Mammary microvascular endothelial cell (primary cell): ENCODE measurements at places on chromosomes 11 and 22. TPM values are rescaled to one million over a fixed set of nuclear protein-coding genes. Genes with fewer than 3 reads are reported as not detected.

OR8K3 gene
- total RNA-seq: not detected in 2 replicates

ATF4 gene
- total RNA-seq: 241 and 253 TPM in 2 replicates

RAB36 gene
- total RNA-seq: 0.73 and 1.3 TPM in 2 replicates

DBX1 gene
- total RNA-seq: not detected in 2 replicates

NAA40 gene
- 11.7 and 14.8 TPM in 2 replicates for total RNA-seq

VPREB1 gene
- not detected in 2 replicates for total RNA-seq

LDLRAD3 gene
- total RNA-seq: 14.1 and 15.8 TPM in 2 replicates

MRGPRF gene
- 0.07 TPM in 1 of 2 replicates, not detected in the other for total RNA-seq

SOX10 gene
- not detected in 2 replicates for total RNA-seq

CRKL gene
- 38.0 and 43.0 TPM in 2 replicates for total RNA-seq

FXYD6 gene
- 0.30 TPM in 1 of 2 replicates, not detected in the other for total RNA-seq

NCAPH2 gene
- total RNA-seq: 63.0 and 70.5 TPM in 2 replicates

MMP13 gene
- total RNA-seq: not detected in 2 replicates

TENM4 gene
- total RNA-seq: not detected in 2 replicates

OR6A2 gene
- total RNA-seq: 0.07 TPM in 1 of 2 replicates, not detected in the other

GRIK4 gene
- total RNA-seq: 0.13 and 0.15 TPM in 2 replicates

BTG4 gene
- not detected in 2 replicates for total RNA-seq

PANX2 gene
- total RNA-seq: 0.39 and 0.87 TPM in 2 replicates

CELSR1 gene
- 2.9 and 5.7 TPM in 2 replicates for total RNA-seq

KIF18A gene
- total RNA-seq: 11.8 and 12.1 TPM in 2 replicates

SYT8 gene
- total RNA-seq: not detected in 2 replicates

SCO2 gene
- total RNA-seq: 3.7 and 13.6 TPM in 2 replicates

LRRC4C gene
- not detected in 2 replicates for total RNA-seq

TMEM86A gene
- 0.93 and 1.6 TPM in 2 replicates for total RNA-seq

APOL1 gene
- total RNA-seq: 39.6 and 40.8 TPM in 2 replicates

OR56A1 gene
- total RNA-seq: not detected in 2 replicates

HOATZ gene
- not detected in 2 replicates for total RNA-seq

NAALAD2 gene
- total RNA-seq: 0.13 and 0.20 TPM in 2 replicates

PGM2L1 gene
- total RNA-seq: 7.3 and 7.5 TPM in 2 replicates

APOC3 gene
- total RNA-seq: not detected in 2 replicates

HDHD5 gene
- 39.6 and 51.2 TPM in 2 replicates for total RNA-seq

OR5B21 gene
- total RNA-seq: not detected in 2 replicates

OR56A4 gene
- total RNA-seq: not detected in 2 replicates

PLEKHB1 gene
- total RNA-seq: 0.74 TPM in 1 of 2 replicates, not detected in the other

PRR5 gene
- 1.1 and 1.6 TPM in 2 replicates for total RNA-seq

KRTAP5-7 gene
- total RNA-seq: not detected in 2 replicates

IFITM10 gene
- 0.20 TPM in 2 replicates for total RNA-seq

IRAG1 gene
- total RNA-seq: 0.27 and 0.30 TPM in 2 replicates

OR51M1 gene
- not detected in 2 replicates for total RNA-seq

GAB4 gene
- not detected in 2 replicates for total RNA-seq

MFNG gene
- total RNA-seq: 147 and 154 TPM in 2 replicates

KRTAP5-1 gene
- total RNA-seq: not detected in 2 replicates

EMID1 gene
- total RNA-seq: under 0.01 and 1.9 TPM in 2 replicates

SHISA8 gene
- not detected in 2 replicates for total RNA-seq

TPH1 gene
- not detected in 2 replicates for total RNA-seq
